ENCODE measurements at places on chromosomes 5 and 9.
A peak's percentile ranks its signal among the peaks of the same experiment; 100 is the strongest.

- no peak for DNase-seq
Measured at GRCh38 chr5:81195335-81195929, 37.7 kb upstream of the CKMT2 start.

- DNase-seq, result peak; percentile 42
Measured at GRCh38 chr5:139459451-139459934, 3.0 kb downstream of the ECSCR start.

DNA sequence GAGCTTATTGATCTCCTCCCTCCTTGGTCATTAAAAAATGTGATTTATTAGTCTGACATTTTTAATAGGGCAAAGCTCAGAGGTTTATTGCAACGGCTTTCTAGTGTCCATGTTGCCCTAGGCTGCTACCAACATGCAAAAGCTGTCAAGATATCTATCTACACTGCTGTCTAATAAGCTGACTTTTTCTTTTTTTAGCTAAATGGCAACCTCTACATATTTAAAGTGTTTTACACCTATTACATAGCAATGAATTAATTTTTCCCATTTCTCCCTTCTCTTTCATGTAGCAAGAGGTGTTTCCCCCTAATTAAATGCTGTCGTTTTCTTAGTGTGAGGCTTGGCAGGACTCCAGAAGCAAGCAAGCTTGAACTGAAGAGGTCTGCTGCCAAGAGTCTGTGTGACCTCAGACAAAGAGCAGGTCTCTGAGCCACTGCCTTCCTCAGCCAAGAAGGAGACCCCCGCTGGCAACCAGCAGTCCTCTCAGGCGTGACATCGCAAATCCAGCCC, 79.4 kb downstream of the GAS1 start:
- DNase-seq, result no peak

- DNase-seq, result peak; percentile 90
Measured at GRCh38 chr5:37721447-37721871, 118.4 kb downstream of the GDNF start.

- peak; percentile 66 for DNase-seq
Measured at GRCh38 chr5:140205216-140205615, 30.2 kb downstream of the CYSTM1 start.

- DNase-seq, result no peak
Measured at GRCh38 chr9:7169717-7170389, 412.1 kb downstream of the KDM4C start.

- DNase-seq, result no peak
Measured at GRCh38 chr5:33231935-33232334, 208.8 kb upstream of the TARS1 start.

GRCh38 chr5:143106174-143106573, 297.3 kb downstream of the NR3C1 start:
- peak; percentile 66 for DNase-seq

DNA sequence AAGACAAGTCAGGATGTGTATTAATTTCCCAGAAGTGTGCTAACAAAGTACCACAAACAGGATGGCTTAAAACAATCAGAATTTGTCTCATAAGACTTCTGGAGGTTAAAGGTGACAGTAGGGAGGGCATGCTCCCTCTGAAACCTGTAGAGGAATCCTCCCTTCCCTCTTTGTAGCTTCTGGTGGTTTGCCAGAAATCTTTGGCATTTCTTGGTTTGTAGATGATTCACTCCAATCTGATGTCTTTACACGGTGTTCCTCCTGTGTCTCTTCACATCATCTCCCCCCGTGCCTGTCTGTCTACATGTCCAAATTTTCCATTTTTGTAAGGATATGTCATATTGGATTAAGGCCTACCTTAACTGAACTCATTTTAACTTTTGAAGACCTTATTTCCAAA, 471.5 kb downstream of the ZNF608 start:
- no peak for DNase-seq

DNA sequence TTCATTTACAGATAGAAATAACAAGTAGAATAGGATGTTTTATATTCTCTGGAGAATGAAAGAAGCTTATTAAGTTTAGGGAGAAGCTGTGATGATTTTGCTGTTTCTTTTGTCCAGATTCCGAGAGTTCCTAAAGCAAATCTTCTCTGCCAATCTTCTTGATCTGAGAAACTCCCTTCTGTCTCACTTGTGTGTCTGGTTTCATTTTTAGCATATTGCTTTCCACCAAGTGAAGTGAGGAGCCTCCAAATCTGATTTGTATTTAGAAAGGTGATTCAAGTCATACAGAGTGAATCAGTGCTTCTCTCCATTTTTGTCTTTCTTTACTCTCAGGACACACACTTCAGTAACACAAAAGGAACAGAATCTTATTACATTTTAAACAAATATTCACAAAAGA, 48.4 kb downstream of the STX17 start:
- no peak for DNase-seq

GRCh38 chr5:78387468-78388153, 27.2 kb downstream of the SCAMP1 start:
- DNase-seq, result no peak

GRCh38 chr5:173323106-173323798, 5.0 kb downstream of the STC2 start:
- no peak for DNase-seq

GRCh38 chr9:20593105-20593504, 29.2 kb downstream of the MLLT3 start:
- DNase-seq, result no peak

GRCh38 chr5:24855485-24855884, 210.7 kb upstream of the CDH10 start:
- DNase-seq, result no peak

- no peak for DNase-seq
Measured at GRCh38 chr5:51632793-51633192, 249.5 kb downstream of the ISL1 start.

- DNase-seq, result no peak
Measured at GRCh38 chr9:124814164-124814535, 37.2 kb downstream of the OLFML2A start.

- no peak for DNase-seq
Measured at GRCh38 chr5:6708814-6709213, 4.4 kb upstream of the TENT4A start.

DNA sequence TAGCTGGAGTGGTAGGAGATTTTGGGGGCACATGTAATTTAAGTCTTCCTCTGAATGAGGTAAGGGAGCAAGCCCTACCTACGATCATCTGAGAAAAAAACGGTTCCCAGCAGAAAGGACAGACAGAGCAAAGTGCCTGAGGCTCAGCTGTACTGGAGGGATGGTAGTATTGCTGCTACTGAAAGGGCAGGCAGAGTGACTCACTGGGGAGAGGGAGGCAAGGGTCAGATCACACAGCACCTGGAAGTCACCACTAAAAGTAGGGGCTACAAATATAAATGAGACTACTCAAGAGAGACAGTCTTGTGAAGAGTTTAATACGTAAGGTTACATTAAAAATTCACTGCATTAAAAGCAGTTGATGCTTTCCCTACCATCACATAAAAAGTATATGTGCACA, 75.9 kb downstream of the NFIB start:
- DNase-seq, result peak; percentile 88

- DNase-seq, result no peak
Measured at GRCh38 chr5:138911441-138911840, 36.3 kb upstream of the LRRTM2 start.

DNA sequence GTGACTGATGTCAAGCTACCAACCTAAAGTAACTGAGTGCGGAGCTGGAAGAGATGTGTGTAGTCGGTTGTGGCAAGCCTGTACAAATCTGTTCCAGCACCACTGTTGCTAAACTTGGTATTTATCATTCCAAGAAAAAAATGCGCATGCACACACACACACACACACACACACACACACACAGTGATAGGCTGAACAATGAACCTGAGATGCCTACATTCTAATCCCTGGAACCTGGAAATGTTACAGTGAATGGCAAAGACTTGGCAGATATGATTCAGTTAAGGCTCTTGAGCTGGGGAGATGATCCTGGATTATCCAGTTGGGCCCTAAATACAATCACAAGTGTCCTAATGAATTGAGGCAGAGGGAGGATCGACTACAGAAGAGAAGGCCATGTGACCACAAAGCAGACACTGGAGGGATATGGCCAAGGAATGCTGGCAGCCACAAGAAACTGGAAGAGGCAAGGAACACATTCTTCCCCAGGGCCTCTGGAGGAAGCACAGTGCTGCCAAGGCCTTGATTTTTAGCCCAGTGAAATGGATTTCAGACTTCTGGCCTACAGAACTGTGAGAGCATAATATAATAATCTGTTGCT, 49.7 kb upstream of the LHFPL2 start:
- DNase-seq, result no peak

DNA sequence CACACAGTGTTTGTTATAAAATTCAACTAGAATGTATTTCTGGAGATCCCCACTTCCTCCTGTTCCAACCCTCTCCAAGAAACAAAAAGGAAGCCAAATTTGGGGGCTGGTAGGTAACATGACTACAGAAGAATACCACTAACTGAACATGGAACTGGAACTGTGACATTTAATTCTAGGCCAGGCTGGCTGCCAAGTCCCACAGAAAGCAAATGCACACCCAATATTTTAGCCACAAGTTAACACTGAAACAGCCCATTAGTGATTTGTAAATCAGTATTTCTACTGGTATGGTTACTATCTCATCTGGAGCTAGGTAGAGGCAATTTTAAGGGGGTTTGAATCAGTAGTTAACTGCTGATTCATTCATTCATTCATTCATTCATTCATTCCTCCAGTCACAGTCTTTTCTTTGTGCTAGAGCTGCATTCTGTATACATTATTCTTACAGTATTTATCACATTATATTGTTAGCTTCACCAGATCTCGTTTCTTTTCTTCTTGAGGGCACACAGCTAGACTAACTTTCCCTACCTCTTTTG, 131.7 kb upstream of the GDNF start:
- no peak for DNase-seq

DNA sequence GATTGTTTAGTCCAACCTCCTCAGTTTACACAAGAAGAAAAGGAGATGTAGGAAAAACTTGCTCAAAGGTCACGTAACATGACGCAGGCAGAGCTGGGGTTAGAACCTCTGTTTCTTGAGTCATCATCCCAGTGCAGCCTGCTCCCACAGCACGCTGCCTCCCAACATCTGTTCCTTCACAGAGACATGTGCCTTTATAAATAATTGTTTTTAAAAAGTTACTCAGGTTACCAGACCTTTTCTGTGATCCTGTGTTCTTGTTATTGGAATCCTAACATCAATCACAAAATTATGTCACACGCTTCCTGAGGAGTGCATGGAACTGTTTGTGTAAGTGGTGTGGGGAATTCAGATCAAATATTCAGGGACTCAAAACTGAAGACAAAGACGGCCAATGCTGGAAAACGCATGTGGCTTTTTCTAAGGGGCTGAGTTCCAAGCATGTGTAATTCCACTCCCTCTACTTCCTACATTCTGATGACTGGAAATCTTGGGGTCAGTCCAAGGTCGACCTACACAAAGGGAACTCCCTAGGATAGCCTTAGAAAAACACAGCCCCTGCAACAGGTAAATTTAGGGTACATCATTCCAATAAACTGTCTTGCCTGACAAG, 184.3 kb downstream of the TSSK1B start:
- DNase-seq, result peak; percentile 40

GRCh38 chr5:28275931-28276330, 1237.5 kb upstream of the CDH9 start:
- DNase-seq, result no peak

DNA sequence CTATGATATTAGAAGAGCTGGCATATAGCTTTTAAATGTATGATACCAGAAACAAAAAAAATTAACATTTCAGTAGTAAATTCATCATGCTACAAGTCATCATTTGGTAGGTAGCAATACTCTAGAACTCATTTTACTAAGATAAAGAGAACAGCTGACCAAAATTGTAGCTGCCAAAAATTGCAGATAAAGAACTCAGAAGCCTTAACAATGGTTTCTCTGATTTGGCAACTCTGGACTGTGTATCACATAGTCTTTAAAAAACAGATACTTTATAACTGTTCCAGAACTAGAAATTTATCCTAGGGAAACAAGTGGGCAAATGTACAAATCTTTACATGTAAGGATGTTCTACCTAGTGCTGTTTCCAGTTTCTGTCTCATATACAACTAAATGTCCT, 33.9 kb downstream of the ZFR start:
- DNase-seq, result no peak

DNA sequence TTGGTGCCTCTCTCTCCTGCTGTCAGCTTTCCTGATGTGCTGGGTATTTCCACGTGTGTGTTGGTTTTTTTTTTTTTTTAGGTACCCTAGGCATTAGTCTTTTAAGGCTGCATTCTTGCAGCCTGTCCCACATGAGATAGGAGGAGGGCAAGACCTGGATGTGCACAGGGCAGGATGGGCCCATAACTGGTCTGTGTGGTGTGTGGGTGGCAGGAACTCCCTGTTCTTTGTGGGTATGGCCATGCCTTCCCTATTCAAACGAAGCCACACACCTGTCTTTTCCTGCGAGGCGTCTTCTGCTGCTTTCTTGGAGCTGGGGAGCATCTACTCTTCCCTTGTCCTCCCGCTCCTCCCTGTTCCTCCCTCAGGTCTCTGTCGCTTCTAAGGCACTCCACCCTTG, 6.8 kb downstream of the SYK start:
- no peak for DNase-seq

DNA sequence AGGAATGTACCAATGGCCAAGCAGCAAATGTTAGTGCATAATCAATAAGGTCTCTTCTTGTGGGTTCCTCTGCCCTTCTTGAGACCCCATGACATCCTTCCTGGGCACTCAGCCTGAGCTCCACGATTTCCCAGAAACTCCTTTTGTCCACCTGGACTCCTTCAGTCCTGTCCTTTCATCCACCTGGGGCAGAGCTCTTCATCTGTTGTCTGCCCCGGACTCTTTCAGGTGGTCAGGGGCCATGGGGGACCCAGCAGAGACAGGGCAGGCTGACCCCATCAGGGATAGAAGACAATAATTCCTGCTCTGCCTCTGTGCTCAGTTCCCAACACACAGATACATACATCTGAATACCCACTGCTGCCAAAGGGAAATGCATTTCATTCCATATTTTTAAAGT, 58.9 kb upstream of the OTULINL start:
- no peak for DNase-seq

DNA sequence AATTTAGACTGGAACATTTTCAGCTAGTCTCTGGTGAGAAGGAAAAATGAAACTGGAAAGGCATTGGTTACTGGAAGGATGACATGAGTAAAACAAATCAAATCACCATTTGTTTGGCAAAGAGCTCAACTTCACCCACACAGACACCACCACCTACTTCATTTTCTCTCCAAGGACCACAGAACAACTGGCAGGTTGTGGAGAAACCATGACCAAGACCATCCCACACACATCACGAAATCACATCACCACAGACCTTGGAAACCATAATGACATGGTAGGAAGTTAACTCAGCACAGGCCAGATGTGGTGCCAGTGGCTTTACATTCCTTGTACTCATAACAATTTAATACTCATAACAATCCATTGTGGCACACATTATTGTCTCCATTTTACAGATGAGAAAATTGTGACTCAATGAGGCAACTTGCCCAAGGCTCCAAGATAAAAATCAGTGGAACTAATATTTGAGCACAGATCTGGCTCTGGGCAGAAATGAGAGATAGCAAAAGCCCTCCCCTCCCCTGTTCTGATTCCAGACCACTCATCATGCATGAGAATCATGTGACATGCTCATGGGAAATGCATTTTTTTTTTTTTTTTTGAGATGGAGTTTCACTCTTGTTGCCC, 7.5 kb downstream of the OR1K1 start:
- DNase-seq, result no peak

GRCh38 chr5:91272858-91273257, 110.3 kb downstream of the ARRDC3 start:
- no peak for DNase-seq

GRCh38 chr9:17623965-17624364, 45.1 kb downstream of the SH3GL2 start:
- DNase-seq, result no peak
